ENCODE measurements at places on chromosomes 12 and 14.

GRCh38 chr12:104623883-104624282, 167.1 kb downstream of the CHST11 start:
- DNase-seq: no peak

- DNase-seq: peak; percentile 61
Observed at GRCh38 chr14:52299692-52300278, 14.3 kb upstream of the PTGER2 start.

GRCh38 chr12:109529691-109530640, 43.3 kb downstream of the MMAB start:
- no peak for DNase-seq

DNA sequence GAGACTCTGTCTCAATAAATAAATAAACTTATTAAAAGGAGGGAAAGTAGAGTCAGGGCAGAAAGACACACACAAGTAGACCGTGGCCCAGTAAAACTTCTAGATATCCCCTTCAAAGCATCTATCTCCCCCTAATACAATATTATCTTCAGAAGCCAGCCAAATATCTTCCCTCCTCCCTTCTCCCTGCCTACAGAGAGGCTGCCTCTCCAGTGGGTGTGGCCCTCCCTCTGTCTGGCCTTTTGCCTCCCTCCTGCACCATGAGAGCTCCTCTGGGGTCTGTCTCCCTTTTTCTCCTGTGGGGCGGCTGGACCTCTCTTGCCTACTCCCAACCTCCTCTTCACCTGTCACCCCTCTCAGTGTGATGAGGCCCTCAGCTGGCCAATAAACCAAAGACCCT, 139.2 kb downstream of the EGLN3 start:
- no peak for DNase-seq

DNA sequence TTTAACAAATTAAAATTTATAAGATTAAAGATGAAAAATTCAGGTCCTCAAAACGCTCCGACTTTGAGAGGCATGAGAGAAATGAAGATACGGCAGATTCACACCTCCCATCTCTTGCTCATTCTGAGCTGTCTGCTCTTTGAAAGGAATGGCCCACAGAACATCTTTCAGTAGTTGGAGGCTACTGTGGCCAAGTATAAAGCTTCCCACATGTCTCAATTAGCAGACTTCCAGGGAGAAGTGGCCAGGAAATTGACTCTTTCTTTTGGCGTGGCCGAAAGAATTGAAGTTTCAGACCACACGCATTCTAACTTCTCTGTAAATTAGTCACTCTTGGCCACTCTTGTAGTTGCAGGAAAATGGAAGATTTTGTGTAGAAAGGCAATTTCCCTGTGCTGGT, 129.2 kb downstream of the DIP2B start:
- no peak for DNase-seq

GRCh38 chr12:89252284-89252683, 100.0 kb downstream of the DUSP6 start:
- DNase-seq: no peak

Measured in NB4 (cell line).